ENCODE measurements at places on chromosomes 2 and 18.

- DNase-seq = no peak
These were observed 36.5 kb downstream of the CFAP36 start for GRCh38 chr2:55555977-55556376.

DNA sequence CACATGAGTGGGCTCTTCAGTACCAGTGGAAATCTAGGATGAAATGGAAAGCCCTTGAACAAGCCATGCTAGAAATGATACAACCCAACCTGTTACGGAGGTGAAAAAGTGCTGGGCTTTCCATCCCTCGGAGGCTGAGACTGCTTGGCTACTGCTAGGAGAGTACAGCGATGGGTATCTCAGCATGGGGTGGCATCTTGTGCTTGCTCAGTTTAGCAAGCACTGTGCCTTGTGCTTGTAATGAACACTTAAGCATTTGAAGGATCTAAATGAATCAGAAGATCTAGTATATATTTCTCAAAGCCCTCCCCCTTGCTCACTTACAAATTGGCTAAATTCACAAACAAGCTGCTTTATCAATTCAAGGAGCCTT, 44.3 kb upstream of the EHBP1 start:
- no peak for DNase-seq

DNA sequence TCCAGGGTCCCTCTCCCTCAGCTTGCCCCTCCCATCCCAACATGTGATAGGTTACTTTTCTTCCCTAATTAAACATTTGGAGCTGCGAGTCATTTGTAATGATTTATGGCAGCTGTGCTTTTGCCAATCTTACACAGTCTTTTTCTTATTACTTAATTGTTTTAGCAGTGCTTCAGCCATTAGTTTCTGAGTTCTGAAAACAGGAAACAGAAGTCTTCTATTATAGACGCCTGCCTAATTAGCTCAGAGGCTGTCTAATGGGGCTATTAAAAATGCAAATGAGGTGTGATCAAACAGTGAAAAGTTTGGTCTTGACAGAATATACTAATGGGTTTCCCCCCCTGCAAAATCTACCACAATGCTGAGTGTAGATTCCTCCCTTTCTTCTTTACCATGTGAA, 388.3 kb upstream of the CELF4 start:
- no peak for DNase-seq

DNA sequence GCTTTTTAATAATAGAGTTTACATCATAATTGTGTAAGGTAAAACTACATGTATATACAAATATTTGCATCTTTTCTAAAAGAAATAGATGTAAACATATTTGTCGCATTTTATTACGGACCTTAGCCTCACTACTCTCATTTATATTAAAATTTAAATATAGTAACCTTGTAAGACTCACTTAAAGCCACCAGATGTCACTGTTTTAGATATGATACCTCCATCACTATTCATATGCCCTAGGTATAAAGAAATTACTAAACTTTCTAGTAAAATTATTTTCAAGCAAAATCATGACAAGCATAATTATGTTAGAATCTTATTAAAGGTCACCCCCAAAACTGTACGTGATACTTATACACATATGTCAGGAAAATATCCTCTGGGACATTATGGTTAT, 674.3 kb upstream of the REG3G start:
- no peak for DNase-seq

- no peak for DNase-seq
These were observed 332.6 kb downstream of the SOX11 start for GRCh38 chr2:6024784-6025183.

DNA sequence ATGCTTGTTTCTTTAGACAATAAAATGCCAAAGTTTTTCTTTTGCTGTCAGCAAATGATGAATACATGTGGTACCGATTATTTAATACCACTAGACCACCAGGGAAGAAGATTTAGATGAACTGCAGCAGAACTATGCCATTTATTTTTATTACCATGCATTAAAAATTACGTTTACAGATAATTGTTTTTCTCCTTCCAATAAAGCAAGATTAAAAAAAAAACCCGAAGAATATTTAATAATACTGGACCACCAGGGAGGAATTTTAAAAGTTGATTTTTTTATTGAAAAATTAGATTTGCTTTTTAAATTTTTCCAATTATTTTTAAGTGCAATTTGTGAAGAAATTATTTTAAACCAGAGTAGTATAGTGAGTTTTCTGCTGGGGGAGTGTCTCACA, 170.3 kb upstream of the HNRNPA3 start:
- no peak for DNase-seq

- no peak for DNase-seq
These were observed 100.1 kb downstream of the MRO start for GRCh38 chr18:50719471-50720324.

Measured in NCI-H1436 (cell line).